ENCODE measurements at places on chromosomes 1 and 21.

DNA sequence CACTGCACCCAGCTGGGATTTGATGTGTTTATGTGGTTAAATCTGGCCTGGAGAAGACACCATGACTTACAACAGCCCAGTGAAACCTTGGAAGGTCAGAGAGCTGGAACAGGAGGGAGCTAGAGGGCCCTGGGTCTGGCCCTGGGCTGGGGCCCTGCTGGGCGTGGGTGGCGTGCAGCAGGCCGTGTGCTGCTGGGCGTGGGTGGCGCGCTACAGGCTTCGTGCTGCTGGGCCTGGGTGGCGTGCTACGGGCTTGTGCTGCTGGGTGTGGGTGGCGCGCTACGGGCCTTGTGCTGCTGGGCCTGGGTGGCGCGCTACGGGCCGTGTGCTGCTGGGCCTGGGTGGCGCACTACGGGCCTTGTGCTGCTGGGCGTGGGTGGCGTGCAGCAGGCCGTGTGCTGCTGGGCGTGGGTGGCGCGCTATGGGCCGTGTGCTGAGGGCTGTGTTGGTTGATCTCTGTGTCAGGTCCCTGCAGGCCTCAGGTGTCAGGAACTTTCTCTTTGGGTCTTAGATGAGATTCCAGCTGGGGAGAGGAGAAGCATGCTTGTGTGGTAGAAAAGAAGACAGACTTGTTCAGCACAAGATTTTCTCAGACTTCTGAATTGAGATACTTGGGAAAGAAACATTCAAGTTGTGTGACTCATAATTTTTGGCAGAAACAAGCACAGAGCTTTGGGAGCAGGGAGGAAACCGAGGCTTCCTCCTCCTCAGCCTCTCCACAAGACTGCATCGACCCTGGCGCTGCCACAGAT lies 66.0 kb downstream of the COL18A1 start:
- DNase-seq, result no peak

GRCh38 chr21:45292399-45293219 lies 4.9 kb upstream of the POFUT2 start:
- peak; percentile 84 for DNase-seq

DNA sequence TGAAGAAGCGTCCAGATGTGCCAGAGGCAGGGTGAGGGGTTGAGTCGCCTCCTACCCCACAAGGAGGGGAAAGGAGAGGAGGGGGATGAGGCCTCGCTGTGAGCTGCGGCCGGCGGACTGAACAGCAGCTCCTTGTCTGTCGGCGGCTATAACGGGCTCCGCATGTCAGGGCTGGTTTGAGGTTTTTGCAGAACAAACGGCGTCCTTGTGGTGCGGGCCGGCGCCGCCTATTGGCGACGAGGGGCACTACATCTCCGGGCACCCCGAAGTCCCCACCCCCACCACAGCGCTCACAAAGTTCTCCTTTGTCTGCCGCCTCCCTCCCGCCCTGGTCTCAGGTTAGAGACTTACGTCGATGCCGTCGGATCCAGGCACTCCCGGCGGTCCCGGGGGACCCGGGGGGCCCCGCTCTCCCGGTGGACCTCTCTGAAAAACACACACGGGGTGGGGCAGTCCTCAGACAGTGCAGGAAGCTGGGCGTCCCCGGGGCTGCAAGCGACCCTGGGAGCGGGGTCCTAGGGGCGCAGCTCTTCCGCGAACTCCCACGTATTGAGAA lies 1.8 kb downstream of the COL9A2 start:
- DNase-seq, result peak; percentile 94

- DNase-seq, result no peak
These were observed 115.1 kb downstream of the SETD4 start for GRCh38 chr21:35945089-35945671.

GRCh38 chr1:4128616-4129015 lies 228.5 kb upstream of the C1orf174 start:
- no peak for DNase-seq

- peak; percentile 59 for DNase-seq
These were observed at the start of gene CACYBP for GRCh38 chr1:174999936-175000696. Gene CACYBP (plus strand): TSS chr1:174999947. CDS start chr1:175000181, 234 bp downstream.

- no peak for DNase-seq
These were observed 238.9 kb downstream of the KIF26B start for GRCh38 chr1:245393694-245394093.

DNA sequence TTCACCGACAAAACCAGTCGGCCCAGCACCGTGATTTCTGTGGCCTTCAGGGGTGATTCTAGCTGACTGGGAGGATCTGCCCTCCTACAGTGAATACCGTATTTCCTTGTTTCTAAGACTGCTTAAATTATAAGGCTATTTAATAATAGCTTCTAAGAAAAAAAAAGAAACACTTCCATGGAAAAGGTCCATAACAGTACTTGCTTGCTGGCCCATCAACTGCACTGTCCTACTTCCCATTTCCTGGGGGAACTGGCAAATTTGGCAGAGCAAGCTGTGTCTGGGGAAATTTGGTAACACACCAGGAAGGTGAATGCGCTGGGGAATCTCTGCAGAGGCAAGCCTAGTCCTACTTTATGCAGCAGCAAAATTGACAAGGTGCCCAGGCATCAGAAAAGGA lies 214.0 kb downstream of the ZNF326 start:
- no peak for DNase-seq

DNA sequence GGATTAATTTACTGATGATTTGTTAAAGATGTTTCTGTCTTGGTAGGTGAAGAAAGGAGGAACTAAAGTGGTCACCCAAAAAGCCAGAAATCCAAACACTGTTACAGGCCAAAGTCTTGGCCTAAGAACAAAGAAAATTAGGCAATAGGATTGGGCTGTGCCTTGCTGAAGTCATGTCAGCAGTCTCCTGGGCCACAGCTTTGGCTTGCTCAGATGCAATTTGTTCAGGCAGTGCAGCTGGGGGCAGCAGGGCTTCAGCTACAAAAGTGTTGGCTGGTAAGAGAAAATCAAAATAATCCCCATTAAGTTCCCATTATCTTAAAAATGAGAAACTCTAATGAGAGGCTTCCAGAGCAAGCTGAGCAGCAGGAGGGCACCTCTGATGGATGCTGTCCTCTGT lies 14.0 kb upstream of the RAP1A start:
- no peak for DNase-seq

DNA sequence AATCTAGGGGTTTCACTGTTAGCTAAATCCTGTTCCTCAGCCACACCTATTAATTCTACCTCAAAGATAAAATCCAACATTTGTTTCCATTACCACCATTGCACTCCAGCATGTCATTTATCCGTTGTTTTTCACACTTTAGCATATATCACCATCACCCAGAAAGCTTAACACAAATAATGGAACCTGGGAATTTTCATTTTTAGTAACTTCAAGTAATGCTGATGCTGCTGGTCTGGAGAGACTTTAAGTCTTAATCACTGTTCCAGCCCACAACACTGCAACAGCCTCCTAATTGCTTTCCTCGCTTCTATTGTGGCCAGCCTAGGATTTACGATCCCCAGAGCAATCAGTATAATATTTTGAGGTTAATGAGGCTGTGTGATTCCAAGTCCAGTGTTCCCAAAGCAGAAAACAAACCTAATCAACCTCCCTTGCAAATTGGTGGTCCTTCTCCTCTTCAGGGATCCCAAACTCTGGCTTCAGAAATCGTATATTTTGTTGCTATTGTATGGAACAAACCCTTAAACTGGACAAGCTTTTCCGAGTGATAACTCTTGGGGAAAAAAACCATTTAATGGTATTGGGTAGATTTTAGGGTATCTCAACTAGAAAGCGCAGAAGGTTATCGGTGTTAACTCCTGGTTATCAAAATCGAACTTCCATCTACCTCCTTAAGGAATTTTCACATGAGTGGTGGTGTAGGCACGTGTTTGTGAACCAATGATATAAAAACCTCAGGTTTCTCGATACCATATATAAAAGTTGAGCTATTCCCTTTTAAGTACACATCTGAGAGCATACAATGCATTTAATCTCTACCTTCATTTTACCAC lies 50.0 kb upstream of the BOLA1 start:
- peak; percentile 2 for DNase-seq

- DNase-seq, result no peak
These were observed 218.4 kb downstream of the HLX start for GRCh38 chr1:221097479-221098281.

GRCh38 chr1:174652569-174653280 lies 205.0 kb downstream of the GPR52 start:
- DNase-seq, result no peak

GRCh38 chr1:235917267-235917811 lies 50.6 kb upstream of the LYST start:
- DNase-seq, result peak; percentile 84

- no peak for DNase-seq
These were observed 24.4 kb upstream of the FAAH start for GRCh38 chr1:46369542-46370213.

DNA sequence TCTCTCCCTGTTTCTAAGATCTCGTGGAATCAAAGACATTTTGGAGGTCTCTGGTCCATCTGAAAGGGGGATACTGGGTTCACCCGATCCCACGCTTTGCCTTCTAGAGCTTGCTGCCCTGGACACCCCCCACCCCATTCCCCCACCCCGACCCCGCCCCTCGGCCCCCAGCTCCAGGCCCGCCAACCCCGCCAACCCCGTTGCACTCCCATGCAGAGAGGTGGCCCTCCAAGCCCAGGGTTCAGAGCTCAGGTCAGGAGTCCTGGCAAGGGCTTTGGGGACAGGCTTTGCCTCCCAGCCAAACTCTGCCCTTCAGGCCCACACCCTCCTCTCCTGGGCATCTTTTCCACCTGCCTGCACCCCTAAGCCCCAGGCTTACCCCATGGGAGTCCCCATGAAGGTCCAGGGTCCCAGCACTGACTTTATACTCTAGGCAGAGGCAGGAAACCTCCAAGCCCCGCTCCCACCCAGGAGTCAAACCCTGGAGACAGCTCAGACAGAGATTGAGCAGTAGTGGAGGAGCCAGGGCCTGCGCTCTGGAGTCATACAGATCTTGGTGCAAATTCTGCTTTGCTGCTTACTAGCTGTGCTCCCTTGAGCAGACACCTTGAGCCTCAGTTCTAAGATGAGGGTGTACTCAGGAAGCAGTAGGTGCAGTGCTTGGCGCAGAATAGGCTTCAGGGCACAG lies 155.9 kb downstream of the FOXD2 start:
- DNase-seq, result no peak

DNA sequence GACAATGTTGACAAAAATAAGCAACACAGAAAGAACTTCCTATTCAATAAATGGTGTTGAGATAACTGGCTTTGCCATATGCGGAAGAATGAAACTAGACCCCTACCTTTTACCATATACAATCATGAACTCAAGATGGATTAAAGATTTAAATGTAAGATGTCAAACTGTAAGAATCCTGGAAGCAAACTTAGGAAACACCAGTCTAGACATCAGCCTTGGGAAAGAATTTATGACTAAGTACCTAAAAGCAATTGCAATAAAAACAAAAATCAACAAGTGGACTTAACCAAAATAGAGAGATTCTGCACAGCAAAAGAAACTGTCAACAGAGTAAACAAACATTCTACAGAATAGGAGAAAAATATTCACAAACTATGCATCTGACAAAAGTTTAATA lies 16.1 kb upstream of the CLDN8 start:
- DNase-seq, result no peak

DNA sequence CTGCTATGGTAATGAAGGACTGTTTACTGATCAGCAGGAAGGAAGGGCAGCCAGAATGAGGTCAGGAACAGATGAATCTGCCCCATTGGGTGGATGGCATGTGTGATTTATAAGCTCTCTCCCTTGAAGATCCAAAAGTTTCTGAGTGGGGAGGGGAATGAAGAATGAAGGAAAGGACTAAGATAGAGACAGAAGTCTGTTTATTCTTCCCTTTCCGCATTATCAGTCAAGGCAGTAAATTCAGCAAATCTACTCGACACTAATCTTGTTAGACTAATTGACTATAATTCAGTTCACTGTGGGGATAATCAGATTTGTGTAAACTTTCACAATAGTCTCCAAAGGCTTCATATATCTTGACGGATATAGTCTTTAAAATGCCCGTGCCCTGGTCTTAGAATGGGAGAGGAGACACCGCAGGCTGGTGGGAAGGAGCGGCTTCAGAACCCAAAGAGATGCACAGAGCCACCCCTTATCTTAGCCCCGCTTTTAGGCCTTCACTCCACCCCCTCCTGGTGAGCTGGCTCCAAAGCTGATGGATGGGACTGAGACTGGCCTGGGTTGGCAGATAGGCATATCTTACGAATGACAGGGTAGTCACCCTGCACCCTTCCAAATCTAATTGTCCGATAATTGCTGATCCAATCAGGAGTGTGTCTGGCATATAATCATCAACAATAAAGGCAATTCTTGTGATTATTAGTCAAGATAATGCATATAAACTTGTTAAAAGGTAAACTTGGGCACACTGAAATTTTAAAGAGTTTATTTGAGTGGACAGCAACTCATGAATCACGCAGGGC lies 76.0 kb upstream of the PPM1J start:
- DNase-seq, result no peak

GRCh38 chr1:234683861-234684632 lies 74.1 kb upstream of the IRF2BP2 start:
- no peak for DNase-seq

GRCh38 chr1:209010475-209011230 lies 572.9 kb upstream of the CAMK1G start:
- no peak for DNase-seq

DNA sequence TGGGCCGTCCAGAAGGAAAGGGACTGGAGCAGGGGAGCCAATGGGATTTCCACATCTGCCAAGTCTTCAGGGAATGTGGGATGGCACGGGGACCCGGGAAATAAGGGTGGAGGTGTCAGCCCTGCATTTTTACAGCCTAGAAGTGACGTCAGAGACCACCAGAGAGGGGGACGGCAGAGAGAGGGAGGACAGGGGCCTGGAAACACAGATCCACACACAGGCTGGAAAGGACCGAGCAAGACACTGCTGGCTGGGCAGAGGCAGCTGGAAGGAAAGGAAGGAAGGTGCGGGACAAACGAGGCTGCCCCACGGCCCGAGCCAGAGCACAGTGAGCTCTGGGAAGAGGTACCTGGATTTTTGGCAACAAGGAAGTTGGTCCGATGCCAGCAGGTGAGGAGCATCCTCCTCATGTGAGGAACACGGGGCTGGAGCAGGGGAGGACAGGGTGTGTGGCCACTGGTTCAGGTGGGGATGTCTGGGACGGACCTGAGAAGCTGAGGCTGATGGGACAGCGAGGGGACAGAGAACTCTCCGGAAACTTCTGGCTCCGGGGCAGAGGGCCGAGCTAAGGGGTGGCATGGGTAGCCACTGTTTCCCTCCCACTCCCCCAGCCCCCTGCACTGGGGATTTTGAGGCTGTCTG lies 138.3 kb downstream of the PGBD5 start:
- DNase-seq, result no peak

DNA sequence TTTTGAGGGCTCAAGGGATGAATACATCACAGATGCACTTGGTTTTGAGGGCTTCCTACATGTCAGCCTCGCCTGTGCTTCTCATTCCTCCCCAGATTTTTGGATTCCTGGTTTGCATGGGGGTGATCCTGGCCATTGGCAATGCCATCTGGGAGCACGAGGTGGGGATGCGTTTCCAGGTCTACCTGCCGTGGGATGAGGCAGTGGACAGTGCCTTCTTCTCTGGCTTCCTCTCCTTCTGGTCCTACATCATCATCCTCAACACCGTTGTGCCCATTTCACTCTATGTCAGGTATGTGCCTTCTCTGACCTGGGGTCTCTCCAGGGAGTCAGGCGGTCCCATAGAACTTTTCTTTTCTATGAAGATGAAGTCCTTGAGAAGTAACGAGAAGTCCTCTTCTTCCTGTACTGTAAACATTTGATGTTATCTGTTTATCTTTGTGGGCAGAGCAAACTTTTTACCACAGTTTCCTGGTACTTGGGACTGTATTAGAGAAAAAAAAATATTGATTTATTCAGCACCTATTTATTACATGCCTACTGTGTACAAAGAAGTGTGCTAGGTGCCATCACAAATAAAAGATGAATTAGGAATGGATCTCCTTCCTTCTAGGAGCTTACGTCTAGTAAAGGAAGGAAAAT lies 12.0 kb downstream of the ATP8B2 start:
- DNase-seq, result no peak
